ENCODE measurements at places on chromosomes 16 and 17.

DNA sequence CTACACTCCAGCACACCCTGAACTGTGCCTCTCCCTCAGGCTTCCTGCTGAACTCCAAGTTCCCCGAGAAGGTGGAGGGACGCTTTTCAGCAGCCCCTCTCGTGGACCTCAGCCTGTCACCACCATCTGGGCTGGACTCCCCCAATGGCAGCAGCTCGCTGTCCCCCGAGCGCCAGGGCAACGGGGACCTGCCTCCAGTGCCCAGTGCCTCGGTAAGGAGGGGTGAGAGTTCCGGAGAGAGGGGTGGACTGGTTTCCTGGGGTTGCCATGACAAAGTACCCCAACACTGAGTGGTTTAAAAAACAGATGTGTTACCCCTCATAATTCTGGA, 17.4 kb downstream of the GLIS2 start:
- no peak for DNase-seq

DNA sequence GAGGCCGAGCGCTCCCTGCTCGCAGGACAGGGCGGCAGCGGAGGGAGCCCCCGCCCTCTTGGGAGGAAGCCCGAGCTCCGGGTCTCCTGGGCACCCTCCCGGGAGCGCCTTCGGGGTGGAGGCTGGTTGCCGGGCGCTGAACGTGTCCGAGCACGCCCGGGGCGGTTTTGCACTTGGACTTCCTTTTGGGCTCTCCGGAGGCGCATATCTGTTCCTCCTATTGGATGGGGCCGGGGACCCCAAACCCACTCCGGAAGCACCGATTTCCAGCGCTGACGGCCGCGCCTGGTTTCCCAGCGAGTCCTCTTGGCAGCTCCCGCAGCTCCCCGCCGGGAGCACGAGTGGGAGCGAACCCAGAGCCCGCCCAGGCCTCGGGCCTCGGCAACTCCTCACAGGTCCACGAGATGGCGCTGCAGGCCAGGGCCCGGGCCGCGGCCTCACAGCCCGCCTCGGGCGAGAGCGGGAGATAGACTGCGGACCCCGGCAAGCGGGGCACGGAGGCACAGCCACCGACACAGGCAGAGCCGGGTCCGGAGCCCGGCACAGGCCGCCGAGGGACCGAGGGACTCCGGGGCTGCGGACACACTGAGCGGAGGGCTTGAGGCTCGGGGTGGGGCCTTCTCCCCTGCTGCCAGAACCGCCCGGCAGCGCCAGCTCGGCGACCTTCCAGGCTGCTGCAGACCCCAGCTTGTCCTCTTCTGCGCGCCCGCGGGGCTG, 12.7 kb downstream of the TBX2 start:
- DNase-seq = peak; percentile 80

GRCh38 chr16:52657924-52658323, 111.0 kb upstream of the TOX3 start:
- DNase-seq = no peak

DNA sequence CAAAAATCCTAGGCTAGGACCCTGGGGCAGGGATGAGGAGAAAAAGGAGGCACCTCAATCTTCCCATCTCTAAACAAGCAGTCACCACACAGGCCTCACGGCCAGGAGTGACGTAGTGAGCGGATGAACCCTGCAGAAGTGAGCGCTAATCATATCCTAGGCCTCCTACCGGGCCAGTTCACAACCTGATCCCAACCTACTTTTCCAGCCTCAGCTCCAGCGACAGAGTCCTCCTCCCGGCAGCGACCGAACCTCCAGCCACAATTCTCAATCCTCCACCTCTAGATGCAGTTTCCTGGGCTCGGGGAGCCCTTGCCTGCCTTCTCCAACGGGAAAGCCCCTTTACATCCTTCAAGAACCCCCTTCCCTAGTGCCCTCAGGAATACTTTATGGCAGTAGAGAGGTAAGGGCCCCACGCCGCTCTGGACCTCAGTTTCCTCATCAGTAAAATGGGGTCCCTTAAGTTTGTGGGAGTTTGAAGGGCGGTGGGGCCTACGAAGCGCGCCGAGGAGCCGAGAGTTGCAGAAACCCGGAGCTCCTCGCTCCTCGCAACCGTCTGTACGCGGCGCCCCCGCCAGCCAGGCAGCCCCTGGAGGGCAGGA, 1.4 kb downstream of the ZNF668 start:
- DNase-seq = peak; percentile 44

- DNase-seq = no peak
Observed at GRCh38 chr17:32264823-32265191, 825 bp upstream of the RHBDL3 start.

GRCh38 chr16:72766506-72766905, 281.4 kb downstream of the ZFHX3 start:
- no peak for DNase-seq

DNA sequence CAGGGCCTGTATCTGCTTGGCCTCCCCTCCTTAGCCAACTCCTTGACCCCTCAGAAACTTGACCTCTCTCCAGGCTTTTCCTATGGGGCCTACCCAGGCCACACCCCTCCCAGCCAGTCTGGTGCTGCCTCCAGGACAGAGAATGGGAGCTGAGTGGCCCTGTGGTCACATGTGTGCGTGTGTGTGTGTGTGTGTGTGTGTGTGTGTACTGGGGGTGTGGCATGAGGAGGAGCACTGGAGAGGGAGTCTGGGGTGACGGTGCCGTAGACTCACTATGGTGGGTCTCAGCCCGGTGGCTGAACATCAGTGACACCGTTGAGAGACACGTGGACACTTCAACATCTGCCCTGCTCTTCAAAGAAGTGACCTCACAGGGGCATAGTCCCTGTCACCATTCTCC, 180.4 kb downstream of the ENGASE start:
- DNase-seq = no peak

DNA sequence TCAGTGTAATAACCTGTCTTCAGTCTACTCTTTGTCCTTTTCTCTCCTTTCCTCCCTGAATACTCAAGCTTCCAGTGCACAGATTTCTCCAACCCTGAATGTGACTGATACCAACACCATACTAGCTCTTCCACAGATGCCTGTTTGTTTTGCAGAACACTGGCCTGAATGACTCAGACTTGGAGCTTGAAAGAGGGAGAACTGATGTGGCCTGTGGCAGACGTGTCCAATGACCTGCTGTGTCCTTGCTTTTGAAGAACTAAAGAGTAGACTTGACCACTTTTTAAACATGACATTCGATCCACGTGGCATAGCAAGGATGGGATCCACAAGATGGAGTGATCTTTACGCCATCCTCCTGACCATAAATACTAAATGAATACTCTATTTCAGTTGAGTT, 361.0 kb downstream of the WWOX start:
- no peak for DNase-seq

DNA sequence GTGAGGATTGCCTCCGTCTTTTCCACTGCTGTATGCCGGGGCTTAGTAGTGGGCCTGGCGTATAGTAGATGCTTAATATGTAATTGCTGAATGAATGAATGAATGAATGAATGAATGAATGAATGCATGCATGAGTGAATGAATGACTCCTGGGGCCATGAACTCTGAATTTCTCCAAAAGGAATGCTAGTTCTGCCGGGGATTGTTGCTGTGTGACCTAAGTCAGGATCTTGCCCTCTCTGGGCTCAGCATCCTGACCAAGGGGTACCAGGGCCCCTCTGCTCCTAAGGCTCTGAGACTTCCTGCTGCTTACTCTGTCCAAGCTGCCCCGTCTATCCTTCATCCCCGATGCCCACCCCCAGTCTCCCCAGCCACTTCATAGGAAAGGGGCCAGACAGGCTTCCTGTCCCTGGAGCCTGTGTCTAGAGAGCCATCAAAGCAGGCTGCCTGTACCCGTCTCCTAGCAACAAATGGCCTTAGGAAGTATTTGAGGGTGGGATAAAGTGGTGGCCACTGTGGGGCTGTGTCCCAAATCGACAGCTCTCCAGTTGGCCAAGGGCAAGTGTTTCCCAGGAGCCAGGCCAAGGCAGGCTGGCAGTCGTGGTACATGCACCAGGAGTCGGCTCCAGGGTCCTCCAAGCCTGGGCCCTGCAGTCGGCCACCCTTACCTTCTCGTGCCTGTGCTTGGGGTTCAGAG, 11.6 kb upstream of the MPRIP start:
- no peak for DNase-seq
